ENCODE measurements at places on chromosomes 1 and 21.
A peak's percentile ranks its signal among the peaks of the same experiment; 100 is the strongest.

DNA sequence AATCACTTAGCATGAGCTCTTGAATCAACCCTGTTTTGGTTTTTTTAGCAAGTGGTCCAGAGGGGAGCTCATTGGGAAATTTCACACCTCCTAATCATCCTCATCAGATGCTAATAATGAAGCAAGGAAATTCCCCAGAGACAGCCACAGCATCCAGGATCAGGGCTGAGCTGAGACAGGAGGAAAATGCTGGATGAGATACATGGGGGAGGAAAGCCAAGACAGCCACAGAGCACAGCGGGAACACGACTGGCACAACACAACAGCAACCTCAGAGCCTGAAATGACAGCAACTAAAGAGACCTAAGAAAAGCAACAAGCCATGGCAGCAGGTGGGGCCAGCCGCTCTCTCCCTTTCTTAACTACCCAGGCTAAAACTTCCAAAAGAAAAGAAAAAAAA lies 70.4 kb downstream of the UBR4 start:
- no peak for DNase-seq

DNA sequence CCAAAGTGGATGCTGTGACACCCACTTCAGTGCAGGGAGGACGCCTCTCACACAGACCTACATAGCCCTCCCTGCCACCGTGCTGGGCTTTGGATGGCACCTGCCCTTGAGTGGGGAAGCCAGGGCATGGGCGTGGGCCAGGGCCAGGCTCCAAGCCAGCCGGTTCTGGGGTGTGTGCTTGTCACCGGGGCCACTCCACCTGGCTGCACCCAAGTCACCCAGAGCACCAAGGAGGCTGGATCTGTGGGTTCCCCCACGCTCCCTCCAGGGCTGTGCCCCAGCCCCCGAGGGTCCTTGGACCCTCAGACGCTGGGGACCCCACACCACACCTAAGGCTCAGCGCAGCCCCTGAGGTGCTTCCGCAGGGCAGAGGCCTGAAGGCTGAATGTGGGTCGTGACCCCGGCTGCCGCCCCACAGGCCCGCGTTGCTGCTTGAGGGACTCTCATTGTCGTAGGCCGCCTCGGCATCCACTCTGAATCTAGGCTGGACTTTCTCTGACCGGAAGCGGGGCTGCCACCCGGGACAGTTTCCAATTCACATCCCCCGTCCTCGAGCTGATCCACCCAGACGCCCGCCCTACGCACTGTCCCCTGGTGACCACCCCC lies 1.5 kb downstream of the MXRA8 start:
- DNase-seq = no peak

GRCh38 chr1:51520700-51521248 lies 1.7 kb upstream of the EPS15 start:
- no peak for DNase-seq

DNA sequence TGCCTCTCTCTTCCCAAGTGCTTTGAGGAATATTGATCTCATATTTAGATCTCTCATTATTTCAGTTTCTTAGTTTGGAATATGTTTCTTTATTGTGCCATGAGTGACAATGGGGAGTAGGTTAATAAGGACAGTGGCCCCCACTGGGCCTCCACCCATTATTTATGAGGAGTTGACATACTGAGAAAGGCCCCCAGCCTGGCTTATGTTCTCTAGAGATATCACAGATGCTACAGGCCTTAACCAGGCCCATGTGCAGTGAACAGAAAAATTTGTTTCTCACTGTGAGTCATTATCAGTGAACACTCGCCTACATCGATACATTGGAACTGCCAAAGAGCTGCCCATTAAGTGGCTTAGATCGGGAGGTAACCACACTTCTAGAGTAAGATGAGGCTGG lies 35.7 kb upstream of the SYT6 start:
- DNase-seq = no peak

GRCh38 chr21:34691390-34692032 lies 22.7 kb downstream of the CLIC6 start:
- no peak for DNase-seq

- peak; percentile 41 for DNase-seq
Measured at GRCh38 chr1:203320591-203321272, 15.4 kb downstream of the BTG2 start.

- DNase-seq = no peak
Measured at GRCh38 chr1:20265250-20265649, 25.4 kb upstream of the VWA5B1 start.

DNA sequence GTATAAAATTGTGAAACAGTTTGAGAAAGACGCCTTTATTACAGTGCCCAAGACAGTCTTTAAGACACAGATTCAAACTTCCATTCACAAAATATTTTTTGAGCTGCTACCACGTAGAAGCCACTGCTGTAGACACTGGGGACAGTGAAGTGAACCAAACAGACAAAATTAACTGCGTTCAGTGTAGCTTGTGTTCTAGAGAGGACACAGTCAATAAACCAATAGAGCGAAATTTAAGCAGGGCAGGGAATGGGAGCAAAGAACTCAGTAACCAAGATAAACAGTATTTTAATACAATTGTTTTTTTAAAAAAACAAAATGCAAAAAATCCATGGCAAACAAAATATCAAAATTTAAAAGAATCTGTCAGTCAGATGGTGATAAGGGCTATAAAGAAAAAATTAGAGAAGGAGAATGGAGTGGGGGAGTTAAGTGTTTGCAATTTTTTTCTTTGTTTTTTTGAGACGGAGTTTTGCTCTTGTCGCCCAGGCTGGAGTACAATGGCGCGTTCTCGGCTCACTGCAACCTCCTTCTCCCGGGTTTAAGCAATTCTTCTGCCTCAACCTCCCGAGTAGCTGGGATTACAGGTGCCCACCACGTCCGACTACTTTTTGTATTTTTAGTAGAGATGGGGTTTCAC lies 719 bp upstream of the PARS2 start:
- DNase-seq = no peak

- DNase-seq = no peak
Measured at GRCh38 chr1:19786988-19787423, 12.7 kb downstream of the TMCO4 start.

- no peak for DNase-seq
Measured at GRCh38 chr1:189708674-189709073, 769.0 kb downstream of the BRINP3 start.
